Lung (tissue), 17 donors: ENCODE measurements at places on chromosomes 7 and 10. TPM values are rescaled to one million over a fixed set of nuclear protein-coding genes. Genes with fewer than 3 reads are reported as not detected.
A peak's percentile ranks its signal among the peaks of the same experiment; 100 is the strongest.

EN2 gene
- 0.06 TPM for total RNA-seq

DNA sequence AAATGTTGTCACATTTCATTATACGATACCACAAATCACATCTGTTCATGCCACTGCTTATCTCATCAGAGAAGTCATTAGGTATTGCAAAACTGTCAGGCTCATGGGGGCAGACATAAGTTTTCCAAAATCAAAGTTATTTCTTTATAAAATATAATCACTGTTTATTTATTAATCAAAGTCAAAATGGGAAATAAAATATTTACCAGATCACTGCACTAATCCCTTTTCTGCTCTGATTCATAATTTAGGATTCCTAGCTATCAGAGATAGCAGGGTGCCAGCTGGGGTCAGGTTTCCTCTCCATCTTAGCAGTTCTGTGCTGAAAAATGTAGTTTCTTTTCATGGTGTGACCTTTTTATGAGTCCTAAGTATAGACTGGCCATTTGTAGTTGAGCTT is 117.7 kb upstream of the LANCL2 start:
- no peaks in the 10 kb centered on the region for H3K27me3 ChIP-seq
- H3K27ac ChIP-seq: no peak overlapping the region
- H3K4me3 ChIP-seq: no peak overlapping the region
- DNase-seq: no peak

- H3K27me3 ChIP-seq: no peaks in the 10 kb centered on the region
- H3K27ac ChIP-seq: no peak overlapping the region
- no peak for DNase-seq
These were observed 19.7 kb downstream of the TRUB1 start for GRCh38 chr10:114957673-114958072.

DNA sequence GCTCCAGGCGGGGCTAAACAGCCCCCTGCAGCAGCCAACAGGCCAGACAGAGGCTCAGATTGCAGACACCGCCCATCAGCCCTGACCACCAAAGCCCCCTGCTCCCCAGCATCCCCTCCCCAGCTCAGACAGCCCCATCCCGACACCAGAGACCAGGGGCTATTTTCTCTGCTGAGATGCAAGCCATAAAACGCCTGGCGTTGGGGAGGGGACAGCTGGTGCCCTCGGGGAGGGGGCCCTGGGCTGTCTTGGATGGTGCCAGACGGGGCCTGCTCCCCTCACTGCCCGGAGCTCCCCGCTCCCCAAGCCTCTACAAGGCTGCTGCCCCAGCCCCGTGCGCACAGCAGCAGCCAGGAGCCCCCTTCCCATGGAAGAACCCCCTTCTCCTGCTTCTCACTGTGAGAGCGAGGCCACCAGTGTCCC is 31.8 kb downstream of the GET4 start:
- no peak for DNase-seq
- no peaks in the 10 kb centered on the region for H3K4me1 ChIP-seq
- peaks cover 4% of the 10 kb centered on the region for H3K36me3 ChIP-seq
- no peak overlapping the region for H3K4me3 ChIP-seq
- H3K27me3 ChIP-seq: peaks cover 14% of the 10 kb centered on the region

DNA sequence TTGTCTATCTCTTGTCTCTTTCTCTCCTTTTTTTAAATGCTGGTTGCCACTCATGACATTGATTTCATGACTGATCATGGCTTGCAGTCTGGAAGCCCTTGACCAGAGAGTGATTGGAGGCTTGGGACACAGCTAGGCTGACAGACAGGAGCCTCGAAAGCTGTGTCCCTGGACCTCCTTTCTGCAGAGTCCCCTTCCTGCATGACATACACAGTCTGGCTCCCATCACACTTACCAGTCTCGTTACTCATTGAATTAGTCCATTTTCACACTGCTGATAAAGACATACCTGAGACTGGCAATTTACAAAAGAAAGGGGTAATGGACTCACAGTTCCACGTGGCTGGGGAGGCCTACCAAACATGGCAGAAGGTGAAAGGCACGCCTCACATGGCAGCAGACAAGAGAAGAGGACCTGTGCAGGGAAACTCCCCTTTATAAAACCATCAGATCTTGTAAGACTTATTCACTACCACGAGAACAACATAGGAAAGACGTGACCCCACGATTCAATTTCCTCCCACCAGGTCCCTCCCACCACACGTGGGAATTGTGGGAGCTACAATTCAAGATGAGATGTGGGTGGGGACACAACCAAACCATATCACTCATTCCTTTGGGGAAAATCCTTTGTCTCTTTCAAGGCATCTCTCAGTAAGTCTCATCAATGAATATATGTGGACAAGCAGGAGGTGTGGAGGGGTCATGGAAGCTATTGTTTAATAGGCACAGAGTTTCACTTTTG is 102.3 kb downstream of the TBXAS1 start:
- H3K27me3 ChIP-seq: no peaks in the 10 kb centered on the region
- no peaks in the 10 kb centered on the region for H3K4me1 ChIP-seq
- DNase-seq: no peak
- no peak overlapping the region for H3K4me3 ChIP-seq

- H3K27ac ChIP-seq: no peak overlapping the region
- no peaks in the 10 kb centered on the region for H3K27me3 ChIP-seq
- DNase-seq: no peak
- H3K4me3 ChIP-seq: no peak overlapping the region
These were observed 816.7 kb downstream of the MAGI2 start for GRCh38 chr7:78636727-78637126.

- H3K4me3 ChIP-seq: no peak overlapping the region
- no peaks in the 10 kb centered on the region for H3K36me3 ChIP-seq
- H3K4me1 ChIP-seq: no peaks in the 10 kb centered on the region
- no peak for DNase-seq
- no peaks in the 10 kb centered on the region for H3K27me3 ChIP-seq
These were observed 933.8 kb downstream of the IPMK start for GRCh38 chr10:57333880-57334279.

GRCh38 chr7:93327006-93327633 is 95.0 kb downstream of the VPS50 start:
- no peaks in the 10 kb centered on the region for H3K36me3 ChIP-seq
- no peak overlapping the region for H3K27ac ChIP-seq
- H3K4me1 ChIP-seq: no peaks in the 10 kb centered on the region
- DNase-seq: no peak
- no peaks in the 10 kb centered on the region for H3K27me3 ChIP-seq

GRCh38 chr10:58318346-58318745 is 16.5 kb upstream of the UBE2D1 start:
- no peaks in the 10 kb centered on the region for H3K4me1 ChIP-seq
- no peak for DNase-seq
- no peaks in the 10 kb centered on the region for H3K27me3 ChIP-seq
- no peak overlapping the region for H3K4me3 ChIP-seq

GRCh38 chr10:4947039-4947634 is 16.1 kb upstream of the AKR1C1 start:
- no peaks in the 10 kb centered on the region for H3K27me3 ChIP-seq
- no peak overlapping the region for H3K27ac ChIP-seq
- DNase-seq: peak; percentile 24
- no peak overlapping the region for H3K4me3 ChIP-seq
- H3K36me3 ChIP-seq: no peaks in the 10 kb centered on the region

DNA sequence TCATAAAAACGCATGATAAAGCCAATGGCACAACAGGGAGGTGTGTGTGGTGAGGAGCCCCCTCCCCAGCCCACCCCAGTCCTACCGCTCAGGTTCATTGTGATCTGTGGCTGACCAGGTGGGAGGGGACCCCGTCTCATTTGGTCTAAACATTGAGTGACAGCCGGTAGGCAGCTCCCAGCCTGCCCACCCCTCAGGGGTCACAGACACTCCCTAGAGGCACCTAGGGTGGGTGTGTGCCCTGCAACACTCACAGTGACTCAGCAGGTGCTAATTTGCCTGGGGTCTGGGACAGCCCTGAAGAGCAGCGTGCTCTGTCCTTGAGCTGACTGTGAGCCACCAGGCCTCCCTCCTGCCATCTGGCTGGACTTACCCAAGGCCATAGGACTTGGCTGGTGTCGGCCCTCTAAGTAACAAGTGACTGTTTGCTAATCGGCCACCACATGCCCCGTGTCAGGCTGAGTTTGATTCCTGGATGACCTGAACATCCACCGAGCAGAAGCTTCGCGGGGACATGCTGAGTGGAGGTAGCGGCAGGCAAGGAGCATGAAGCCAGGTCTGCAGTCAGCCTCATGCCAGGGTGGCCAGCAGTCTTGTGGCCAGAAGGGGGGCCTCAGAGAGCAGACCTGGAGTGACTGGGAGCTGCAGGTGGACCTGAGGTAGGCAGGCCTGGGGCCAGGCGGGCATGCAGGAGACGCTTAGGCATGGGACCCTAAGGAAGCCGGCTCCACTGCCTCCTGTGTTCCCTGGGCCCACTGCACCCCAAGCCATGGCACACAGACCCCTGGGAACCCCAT is 282.3 kb upstream of the SHH start:
- no peak for DNase-seq
- H3K27ac ChIP-seq: no peak overlapping the region
- H3K4me1 ChIP-seq: no peaks in the 10 kb centered on the region
- no peaks in the 10 kb centered on the region for H3K36me3 ChIP-seq
- H3K4me3 ChIP-seq: no peak overlapping the region

- H3K27ac ChIP-seq: no peak overlapping the region
- H3K4me1 ChIP-seq: no peaks in the 10 kb centered on the region
- no peak overlapping the region for H3K4me3 ChIP-seq
- peak; percentile 28 for DNase-seq
- no peaks in the 10 kb centered on the region for H3K36me3 ChIP-seq
These were observed 91.6 kb upstream of the CCDC6 start for GRCh38 chr10:59997827-59998525.

- no peaks in the 10 kb centered on the region for H3K36me3 ChIP-seq
- H3K27ac ChIP-seq: no peak overlapping the region
- no peak for DNase-seq
- H3K4me3 ChIP-seq: no peak overlapping the region
- H3K27me3 ChIP-seq: no peaks in the 10 kb centered on the region
- no peaks in the 10 kb centered on the region for H3K4me1 ChIP-seq
These were observed 166.5 kb upstream of the GNAI1 start for GRCh38 chr7:79968077-79968648.

ADGRA1 gene
- 1.3 TPM for total RNA-seq

GRCh38 chr7:98628418-98628817 is 11.3 kb downstream of the NPTX2 start:
- no peaks in the 10 kb centered on the region for H3K36me3 ChIP-seq
- H3K27me3 ChIP-seq: no peaks in the 10 kb centered on the region
- H3K27ac ChIP-seq: no peak overlapping the region
- DNase-seq: no peak
- H3K4me1 ChIP-seq: no peaks in the 10 kb centered on the region

MKRN1 gene
- 104 TPM for total RNA-seq

GRCh38 chr10:119119400-119119799 is 15.5 kb downstream of the DENND10 start:
- no peaks in the 10 kb centered on the region for H3K4me1 ChIP-seq
- no peak overlapping the region for H3K27ac ChIP-seq
- no peaks in the 10 kb centered on the region for H3K27me3 ChIP-seq
- no peak overlapping the region for H3K4me3 ChIP-seq

PRKCQ gene
- total RNA-seq: 8.5 TPM

DNA sequence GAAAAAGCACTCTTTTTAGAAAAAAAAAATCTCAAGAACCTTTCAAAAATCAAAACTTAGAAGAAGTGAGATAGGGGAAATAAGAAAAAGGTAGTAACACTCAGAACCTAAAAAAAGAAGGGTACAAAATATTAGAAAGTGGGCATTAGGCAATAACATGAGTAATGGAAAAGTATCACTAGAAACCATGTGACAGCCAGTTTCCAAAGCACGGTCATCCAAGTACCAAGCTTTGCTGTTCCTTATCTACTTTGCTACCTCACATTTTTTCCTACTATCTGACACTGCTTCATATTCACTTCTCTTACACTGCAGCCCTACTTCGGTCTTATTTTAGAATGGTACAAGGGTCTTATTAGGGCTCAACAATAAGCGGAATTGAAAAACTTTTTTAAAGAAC is 30.3 kb downstream of the IMMP2L start:
- H3K4me1 ChIP-seq: no peaks in the 10 kb centered on the region
- H3K27ac ChIP-seq: peak overlapping the region; percentile 53
- H3K27me3 ChIP-seq: no peaks in the 10 kb centered on the region
- no peak for DNase-seq
- H3K4me3 ChIP-seq: no peak overlapping the region
- H3K36me3 ChIP-seq: no peaks in the 10 kb centered on the region

GRCh38 chr10:44674536-44675386 is 236.4 kb upstream of the TMEM72 start:
- no peaks in the 10 kb centered on the region for H3K36me3 ChIP-seq
- DNase-seq: peak; percentile 43
- no peaks in the 10 kb centered on the region for H3K4me1 ChIP-seq
- H3K4me3 ChIP-seq: no peak overlapping the region
- H3K27ac ChIP-seq: no peak overlapping the region

- peaks cover 26% of the 10 kb centered on the region for H3K4me1 ChIP-seq
- H3K36me3 ChIP-seq: peaks cover 7% of the 10 kb centered on the region
- H3K4me3 ChIP-seq: no peak overlapping the region
- H3K27me3 ChIP-seq: no peaks in the 10 kb centered on the region
These were observed 270.5 kb upstream of the MKLN1 start for GRCh38 chr7:131057015-131057793.

SUN3 gene
- not detected for total RNA-seq

- no peaks in the 10 kb centered on the region for H3K36me3 ChIP-seq
- no peaks in the 10 kb centered on the region for H3K27me3 ChIP-seq
- H3K27ac ChIP-seq: no peak overlapping the region
- no peak for DNase-seq
- H3K4me1 ChIP-seq: no peaks in the 10 kb centered on the region
These were observed 81.6 kb upstream of the MSRB2 start for GRCh38 chr10:23013581-23014335.

DNA sequence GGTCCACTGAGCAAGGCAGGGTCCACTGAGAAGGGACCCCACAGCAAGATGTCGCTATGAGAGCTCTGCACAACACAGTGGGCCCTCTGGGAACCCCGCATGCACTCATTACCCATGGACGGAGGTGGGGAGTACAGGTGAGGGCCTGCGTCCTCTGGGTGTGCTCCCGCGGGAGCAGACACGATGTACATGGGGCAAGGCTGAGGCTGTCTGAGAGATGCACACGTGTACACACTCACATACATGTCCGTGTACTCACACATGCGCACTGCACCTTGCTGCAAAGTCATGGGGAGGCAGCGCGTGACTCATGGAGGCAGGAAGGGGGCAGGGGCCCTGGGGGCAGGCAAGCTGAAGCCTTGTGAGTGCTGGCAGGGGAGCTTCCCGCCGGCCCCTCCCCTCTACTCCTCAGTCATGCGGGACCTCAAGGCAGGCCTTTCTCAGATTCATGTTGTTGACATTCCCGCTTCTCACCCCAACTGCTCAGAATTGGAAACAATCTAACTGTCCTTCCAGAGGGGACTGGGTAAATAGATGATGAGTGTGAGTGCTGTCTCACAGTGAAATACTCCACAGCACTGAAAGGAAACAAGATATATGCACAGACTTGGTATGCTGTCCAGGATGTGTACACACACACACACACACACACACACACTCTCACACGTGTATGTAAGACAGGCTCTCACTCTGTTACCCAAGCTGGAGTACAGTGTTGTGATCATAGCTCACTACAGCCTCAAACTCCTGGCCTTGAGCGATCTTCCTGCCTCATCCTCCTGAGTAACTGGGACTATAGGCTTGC is 40.0 kb downstream of the GOLGA7B start:
- no peak overlapping the region for H3K4me3 ChIP-seq
- no peaks in the 10 kb centered on the region for H3K36me3 ChIP-seq
- H3K27ac ChIP-seq: peak overlapping the region; percentile 93
- peak; percentile 35 for DNase-seq
- H3K4me1 ChIP-seq: peaks cover 6% of the 10 kb centered on the region
- no peaks in the 10 kb centered on the region for H3K27me3 ChIP-seq
